ENCODE measurements at places on chromosomes 6 and 20.

DNA sequence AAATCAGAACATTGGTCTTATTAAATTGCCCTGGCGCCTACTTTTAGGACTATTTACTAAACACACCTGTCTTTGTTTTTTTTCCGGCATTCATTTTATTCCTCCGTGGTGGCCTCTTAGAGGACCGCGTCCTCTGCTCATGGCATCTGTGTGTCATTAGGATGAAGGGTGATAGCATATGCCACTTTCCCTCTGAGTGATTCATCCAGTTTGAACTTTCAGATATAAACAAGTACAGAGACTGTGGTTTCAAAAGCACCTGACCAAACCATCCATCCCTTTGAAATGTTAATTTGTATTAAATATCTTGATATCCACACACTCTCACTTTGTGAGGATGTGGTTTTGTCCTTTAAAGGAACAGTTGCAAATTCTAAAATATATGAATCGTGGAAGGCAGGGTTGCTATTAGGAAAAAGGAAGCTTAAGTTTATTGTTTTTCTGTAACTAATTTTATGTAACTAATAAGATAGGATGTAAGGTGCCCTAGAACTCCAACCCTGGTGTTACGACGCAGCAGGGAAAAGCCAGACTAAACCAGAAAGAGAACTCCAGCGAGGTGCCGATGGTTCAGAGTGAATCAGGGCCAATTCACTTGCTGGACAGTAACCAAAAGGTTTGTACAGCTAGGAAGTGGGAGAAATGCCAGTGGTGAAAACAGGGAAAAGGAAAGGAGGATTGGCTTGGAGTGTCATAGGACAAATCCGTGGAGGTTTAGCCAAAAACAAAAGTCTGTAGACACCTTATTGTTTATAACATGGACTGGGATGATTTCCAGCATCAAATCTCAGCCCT is 98.7 kb downstream of the SHLD1 start:
- DNase-seq: no peak

DNA sequence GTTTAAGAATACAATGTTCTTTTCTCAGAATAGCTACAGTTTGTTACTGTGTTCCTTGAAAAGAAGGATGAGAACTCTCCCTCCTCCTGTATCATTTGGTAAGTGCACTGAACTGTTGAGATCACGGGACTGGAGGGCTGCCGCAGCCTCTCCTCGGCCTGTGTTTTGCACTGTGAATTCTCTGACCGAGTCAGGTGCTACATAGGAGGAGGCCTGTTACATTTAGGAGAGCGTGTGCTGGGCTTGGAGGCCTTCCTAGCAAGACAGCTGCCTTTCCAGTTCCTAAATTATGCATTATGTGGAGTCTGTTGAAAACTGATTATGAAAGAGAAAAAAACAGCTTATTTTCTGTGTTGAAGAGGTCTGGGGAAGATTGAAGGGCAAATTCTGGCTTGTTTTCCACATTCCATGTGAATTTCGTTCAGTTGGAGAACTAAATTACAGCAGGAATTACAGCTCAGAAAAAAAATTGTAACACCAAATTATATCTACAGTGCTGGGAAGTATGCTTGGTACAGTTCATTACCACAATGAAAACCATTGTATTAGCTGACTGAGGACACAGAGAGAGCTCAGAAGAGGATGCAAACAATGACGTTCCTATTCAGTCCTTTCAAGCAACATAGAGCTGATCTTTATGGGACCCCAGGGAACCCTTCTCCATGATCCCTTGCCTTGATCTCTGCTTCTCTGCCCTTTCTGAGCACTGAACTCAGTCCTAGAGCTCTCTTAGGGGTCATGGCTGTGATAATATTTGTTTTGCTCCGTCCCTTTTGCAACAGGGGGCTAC is 2.8 kb downstream of the TMC2 start:
- DNase-seq: no peak

DNA sequence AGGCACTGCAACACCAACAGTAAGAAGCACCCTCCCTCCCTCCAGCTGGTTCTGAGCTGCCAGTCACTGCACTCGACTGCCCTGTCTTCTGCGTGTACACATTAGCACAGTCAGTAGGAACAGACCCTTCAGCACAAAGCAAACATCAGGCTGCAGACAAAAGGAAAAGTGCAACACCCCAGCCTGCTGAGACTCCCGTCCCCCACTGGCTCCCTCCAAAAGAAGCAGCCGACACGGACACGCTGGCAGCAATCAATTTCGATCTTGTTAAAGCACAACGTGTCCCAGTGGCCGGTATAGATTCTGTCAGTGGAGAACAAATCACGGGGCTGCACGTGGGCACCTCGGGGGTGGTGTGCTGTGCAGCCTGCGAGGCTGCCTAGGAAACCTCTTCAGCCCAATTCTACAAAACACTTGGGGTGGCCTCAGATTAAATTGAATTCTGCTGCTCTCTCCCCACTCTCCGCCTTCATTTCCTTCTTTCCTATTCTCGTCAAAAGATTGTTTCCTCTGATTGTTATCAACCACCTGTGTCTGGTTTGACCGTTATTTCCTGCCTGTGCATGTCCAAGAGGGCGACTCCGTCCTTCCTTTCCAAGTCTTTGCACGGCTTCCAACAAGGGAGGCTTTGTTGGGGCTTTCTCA is 38.7 kb downstream of the TRAF3IP2 start:
- DNase-seq: no peak

GRCh38 chr20:40687384-40688128 is 1.5 kb downstream of the MAFB start:
- no peak for DNase-seq

DNA sequence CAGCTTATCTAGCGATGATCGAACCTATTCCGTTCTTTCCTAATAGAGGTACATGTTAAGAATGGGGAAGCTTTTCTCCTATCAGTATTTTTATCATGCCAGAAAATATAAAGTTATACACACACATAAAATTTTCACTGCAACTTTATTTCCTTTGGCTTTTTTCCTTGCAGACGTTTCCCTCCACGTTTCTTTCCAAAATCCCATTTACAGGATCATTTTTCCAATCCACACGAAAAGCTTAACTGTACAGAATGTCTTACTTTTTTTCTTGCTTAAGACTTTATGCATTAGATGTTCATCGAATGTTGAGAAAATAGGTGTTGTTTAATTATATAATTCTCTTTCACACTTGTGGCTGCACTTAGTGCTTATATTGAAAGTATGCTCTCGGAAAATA is 62.9 kb upstream of the HDGFL1 start:
- DNase-seq: no peak

DNA sequence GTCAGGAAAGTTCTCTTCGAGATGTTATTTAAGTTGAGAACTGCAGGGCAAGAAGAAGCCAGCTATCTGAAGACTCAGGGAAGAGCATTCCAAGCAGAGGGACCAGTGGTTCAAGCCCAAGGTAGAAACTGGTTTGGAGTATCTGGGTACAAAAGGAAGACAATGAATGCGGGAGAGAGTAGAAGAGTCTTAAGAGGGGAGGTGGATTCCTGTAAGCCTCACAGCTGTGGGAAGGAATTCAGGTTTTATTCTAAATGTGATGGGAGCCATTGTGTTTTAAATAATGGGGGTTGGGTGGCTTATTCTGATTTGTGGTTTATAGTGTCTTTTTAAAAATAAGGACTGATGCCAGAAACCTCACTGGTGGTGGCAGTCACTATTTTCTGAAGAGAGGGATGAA is 37.6 kb upstream of the TENT5A start:
- no peak for DNase-seq

DNA sequence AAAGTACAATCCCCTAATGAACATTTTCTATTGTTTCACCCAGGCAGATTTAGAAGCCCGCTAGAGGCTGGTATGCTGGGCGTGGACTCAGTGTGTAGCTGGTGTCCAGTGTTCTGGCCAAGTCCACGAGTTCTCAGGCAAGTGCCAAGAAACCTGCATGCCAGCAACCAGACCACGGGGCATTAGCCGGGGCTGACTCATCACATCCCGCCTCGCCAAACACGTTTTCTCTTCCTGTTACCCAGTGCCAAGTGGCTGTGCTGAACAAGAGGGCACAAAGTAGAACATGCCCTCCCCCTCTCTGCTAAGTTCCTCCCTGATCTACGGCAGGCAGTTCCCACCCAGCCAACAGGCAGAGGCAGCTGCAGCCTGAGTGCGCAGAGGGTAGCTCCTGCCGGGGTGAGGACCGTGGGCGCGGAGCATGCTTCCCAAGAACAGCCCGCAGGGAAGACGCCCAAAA is 29.6 kb downstream of the RAMACL start:
- no peak for DNase-seq

GRCh38 chr20:46588532-46589511 is 38.4 kb upstream of the OCSTAMP start:
- no peak for DNase-seq

GRCh38 chr6:93792746-93793145 is 373.4 kb upstream of the EPHA7 start:
- DNase-seq: no peak

DNA sequence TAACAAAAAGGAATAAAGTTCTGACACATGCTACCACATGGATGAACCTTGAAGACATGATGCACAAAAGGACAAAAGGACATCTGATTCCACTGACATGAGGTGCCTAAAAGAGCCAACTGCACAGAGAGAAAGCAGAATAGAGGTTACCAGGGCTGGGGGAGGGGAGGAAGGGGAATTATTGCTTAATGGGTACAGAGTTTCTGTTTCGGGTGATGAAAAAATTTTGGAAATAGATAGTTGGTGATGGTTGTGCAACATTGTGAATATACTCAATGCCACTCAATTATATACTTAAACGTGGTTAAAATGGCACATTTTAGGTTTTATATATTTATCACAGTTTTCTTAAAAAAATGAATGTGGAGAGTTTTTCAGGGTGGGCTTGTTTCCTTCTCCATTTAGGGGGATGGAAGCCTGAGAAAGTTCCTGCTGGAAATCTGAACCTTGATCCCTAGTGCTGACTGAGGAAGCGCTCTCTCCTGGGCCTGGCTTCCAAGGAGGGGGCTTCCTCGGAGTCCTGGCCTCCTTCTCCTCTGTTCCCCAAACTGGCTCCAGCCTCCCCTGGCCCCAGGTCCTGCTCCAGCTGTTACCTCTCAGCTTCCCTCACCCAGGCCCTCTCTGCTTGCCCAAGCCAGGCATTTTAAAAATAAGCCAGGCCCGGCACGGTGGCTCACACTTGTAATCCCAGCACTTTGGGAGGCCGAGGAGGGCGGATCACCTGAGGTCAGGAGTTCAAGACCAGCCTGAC is 79.2 kb downstream of the NOL4L start:
- no peak for DNase-seq

GRCh38 chr6:20367743-20368485 is 33.8 kb upstream of the E2F3 start:
- DNase-seq: no peak

Data from stimulated activated CD4-positive, alpha-beta T cell treated with anti-CD3 and anti-CD28 coated beads, Interleukin-4, amount 100 ng/mL, for 48 hours (primary cell).